NCI-H226 (cell line): ENCODE measurements at places on chromosomes 7 and 10.

DNA sequence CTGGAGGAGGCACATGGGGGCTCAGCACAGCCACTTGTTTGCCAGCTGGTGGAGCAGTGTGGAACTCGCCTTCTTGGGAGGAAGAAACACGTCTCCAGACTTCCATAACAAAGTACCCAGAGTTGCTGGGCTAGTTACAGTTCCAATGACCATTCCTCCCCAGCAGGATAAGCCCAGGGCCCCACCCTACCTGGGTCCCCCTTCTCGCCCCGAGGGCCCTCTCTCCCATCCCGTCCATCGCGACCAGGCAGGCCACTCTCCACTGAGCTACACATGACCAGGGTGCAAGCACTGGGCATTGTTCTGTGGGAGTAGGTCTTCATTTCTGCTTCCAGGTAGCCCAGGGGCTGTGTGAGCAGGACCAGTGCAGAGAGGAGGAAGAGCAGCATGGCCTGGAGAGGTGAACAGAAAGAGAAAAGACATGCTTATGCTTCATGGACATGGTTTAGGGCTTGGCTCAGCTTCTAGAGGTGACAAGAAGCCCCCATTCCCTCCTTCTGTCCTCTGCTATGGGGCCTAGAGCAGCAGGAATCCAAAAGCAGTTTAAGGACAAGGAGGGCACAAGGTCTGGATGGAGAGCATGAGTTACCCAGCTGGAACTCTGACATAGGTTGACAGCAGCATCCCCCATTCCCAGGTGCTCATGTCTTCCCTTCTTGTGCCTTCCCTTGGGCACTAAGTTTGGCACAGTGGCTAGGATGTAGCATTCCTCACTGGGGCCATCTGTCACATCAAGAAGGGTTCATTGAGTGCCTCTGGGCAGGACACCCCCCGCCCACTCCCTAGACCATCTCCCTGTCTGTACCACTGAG is 2.4 kb downstream of the SFTPD start:
- no peak for DNase-seq

GRCh38 chr10:53904506-53905241 is 896.4 kb downstream of the PCDH15 start:
- no peak for DNase-seq

DNA sequence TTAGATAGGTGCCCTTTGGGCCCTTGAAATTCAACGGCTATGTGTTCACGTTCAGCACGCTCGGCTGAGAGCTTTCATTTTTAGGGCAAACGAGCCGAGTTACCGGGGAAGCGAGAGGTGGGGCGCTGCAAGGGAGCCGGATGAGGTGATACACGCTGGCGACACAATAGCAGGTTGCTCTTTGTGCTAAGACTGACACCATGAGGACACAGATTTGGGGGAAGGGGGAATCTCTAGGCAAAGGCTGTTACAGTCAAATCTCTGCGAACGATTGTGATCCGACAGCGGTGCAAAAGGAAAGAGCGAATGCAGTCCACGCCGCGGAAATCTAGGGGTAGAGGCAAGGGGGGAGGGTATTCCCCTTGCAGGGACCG is 667 bp downstream of the KLLN start:
- DNase-seq, result no peak

- DNase-seq, result no peak
Measured at GRCh38 chr7:64102656-64103400, 57.6 kb downstream of the ZNF727 start.

DNA sequence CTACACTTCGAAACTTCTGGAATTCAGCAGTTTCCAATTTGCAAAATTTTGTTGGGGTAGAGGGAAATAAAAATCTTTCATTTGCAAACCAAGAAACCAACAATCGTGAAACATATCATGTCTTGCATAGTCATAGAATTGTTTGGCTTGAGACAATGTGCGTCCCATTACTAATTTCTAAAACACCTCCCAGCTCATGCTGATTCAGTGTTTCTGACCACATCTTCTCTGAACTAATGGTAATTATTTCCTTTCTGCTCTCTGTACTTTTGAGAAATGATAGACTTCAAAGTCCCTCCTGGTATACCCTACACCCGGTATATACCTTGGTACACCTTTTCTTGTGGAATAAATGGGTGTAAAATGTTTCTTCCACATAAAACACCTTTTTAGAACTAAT is 41.8 kb upstream of the TSPAN13 start:
- DNase-seq, result no peak

GRCh38 chr7:35250941-35251340 is 3.0 kb downstream of the TBX20 start:
- no peak for DNase-seq

- DNase-seq, result no peak
Measured at GRCh38 chr10:86411852-86412560, 45.4 kb upstream of the GRID1 start.

DNA sequence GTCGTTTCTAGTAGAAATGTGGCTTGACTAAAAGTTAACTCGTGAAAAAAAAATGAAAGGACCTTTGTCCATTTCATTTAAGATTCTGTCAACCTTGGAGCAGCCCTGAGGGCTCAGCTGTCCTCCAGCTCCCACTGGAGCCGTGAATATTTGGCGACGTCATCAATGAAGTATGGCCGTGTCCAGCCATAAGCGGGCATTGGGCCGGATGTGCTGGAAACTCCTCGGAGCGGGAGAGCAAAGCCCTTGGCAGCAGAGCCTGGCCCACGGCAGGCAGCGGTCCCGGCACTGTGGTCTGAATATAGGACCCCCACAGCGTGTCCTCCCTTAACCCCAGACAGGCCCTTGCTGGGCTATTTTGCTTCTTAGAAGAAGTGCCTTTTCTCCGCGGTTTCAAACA is 50.0 kb downstream of the JAKMIP3 start:
- DNase-seq, result no peak

GRCh38 chr10:11604865-11605650 is 6.4 kb downstream of the USP6NL start:
- DNase-seq, result no peak
